ENCODE measurements at places on chromosomes 1 and 21. TPM values are rescaled to one million over a fixed set of nuclear protein-coding genes. Genes with fewer than 3 reads are reported as not detected.

UMODL1 gene
- 0.10 TPM for total RNA-seq

EFNA4 gene
- 12.7 TPM for total RNA-seq

SERTAD4 gene
- total RNA-seq = 0.38 TPM

TEDDM1 gene
- not detected for total RNA-seq

NUCKS1 gene
- 74.9 TPM for total RNA-seq

GRCh38 chr21:40421121-40421520, 425.8 kb downstream of the DSCAM start:
- DNase-seq = no peak
- H3K27ac ChIP-seq = no peak overlapping the region
- no peaks in the 10 kb centered on the region for H3K36me3 ChIP-seq
- H3K4me3 ChIP-seq = no peak overlapping the region
- H3K4me1 ChIP-seq = no peaks in the 10 kb centered on the region

DNA sequence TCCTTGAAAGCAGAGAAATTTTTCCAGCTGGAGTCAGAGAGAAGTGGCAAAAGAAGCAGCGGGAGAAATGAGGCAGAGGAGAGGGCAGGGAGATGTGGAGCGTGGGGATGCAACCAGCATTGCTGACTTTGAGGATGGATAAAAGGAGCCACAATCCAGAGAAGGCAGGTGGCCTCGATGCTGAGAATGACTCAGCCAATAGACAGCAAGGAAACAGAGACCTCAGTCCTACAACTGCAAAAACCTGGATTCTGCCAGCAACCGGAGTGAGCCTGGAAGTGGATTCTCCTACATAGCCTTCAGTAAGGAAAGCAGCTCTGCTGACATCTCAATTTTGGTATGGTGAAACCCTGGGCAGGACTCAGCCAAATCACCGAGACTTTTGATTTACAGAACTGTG, 128.9 kb upstream of the ATP1B1 start:
- no peak overlapping the region for H3K27ac ChIP-seq
- no peaks in the 10 kb centered on the region for H3K4me1 ChIP-seq
- no peaks in the 10 kb centered on the region for H3K27me3 ChIP-seq
- no peaks in the 10 kb centered on the region for H3K36me3 ChIP-seq

DNA sequence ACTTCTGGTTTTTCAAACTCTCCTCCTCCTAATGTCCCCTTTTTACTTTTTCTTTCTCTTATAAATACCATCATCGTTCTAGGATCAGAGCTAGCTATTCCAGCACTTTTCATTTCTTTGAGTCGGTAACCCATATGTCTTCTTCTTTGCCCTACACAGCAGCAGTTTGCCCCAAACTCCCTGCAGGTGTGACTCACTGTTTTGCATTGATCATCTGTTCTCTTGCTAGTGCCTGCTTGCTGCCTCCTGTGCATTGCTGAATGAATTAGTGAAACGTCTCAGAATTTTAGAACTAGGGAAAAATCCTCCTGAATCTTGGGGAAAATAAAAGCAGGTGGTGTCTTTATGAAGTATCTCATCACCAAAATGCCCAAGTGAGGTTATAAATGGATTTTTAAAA, 21.7 kb downstream of the KCNK2 start:
- no peaks in the 10 kb centered on the region for H3K27me3 ChIP-seq
- no peaks in the 10 kb centered on the region for H3K36me3 ChIP-seq
- H3K4me3 ChIP-seq = no peak overlapping the region
- DNase-seq = no peak
- H3K27ac ChIP-seq = no peak overlapping the region

- no peaks in the 10 kb centered on the region for H3K36me3 ChIP-seq
- no peak overlapping the region for H3K4me3 ChIP-seq
- H3K4me1 ChIP-seq = peaks cover 13% of the 10 kb centered on the region
- no peaks in the 10 kb centered on the region for H3K27me3 ChIP-seq
- no peak overlapping the region for H3K27ac ChIP-seq
Observed at GRCh38 chr1:234699795-234700665, 90.1 kb upstream of the IRF2BP2 start.

DNA sequence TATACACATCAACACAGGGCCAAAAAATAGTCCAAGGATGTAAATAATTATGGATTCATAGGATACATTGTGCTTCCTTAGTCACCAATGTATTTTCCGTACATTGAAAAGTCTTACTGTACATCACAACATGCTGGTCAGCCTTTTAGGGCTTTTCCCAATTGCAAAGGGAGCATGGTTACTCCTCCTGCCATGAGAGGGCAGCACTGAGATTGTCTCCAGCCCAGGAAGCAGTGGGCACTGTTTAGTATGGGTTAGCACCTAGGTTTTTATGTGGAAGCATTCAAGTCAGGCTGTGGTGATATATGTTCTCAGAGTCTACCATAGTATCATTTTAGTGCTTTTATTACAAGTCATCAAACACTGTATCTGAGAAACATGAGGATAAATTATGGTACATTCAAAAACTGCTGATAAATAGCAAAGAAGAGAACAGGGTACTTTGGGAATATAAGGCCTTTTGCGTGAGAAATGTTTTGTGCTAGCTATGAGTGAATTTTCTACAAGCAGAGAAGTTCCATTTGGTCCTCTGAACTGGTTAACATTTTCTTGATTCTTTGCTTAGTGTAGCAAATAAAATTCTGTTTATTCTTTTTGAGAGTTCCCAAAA, 34.0 kb downstream of the ST6GALNAC5 start:
- no peak overlapping the region for H3K27ac ChIP-seq
- no peaks in the 10 kb centered on the region for H3K27me3 ChIP-seq
- H3K4me1 ChIP-seq = no peaks in the 10 kb centered on the region
- DNase-seq = peak; percentile 39
- H3K36me3 ChIP-seq = no peaks in the 10 kb centered on the region

DNA sequence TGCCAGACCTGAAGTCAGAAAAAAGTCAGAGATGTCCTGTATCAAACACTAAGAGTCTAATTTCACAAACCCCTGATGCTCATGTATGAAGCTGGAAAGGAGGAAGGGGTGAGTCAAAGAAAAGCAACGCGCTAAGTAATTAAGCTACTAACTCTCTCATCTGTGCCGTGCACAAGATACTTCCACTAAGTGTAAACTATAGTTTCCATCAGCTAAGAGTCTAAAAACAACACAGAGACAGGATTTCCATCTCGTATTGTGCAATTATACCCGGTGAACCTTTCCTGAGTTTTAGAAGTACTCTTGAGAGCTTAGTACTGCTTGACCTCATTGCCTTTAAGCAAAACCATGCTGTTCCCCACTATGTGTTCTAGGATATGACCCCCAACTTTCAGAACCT, 19.0 kb downstream of the DNALI1 start:
- no peaks in the 10 kb centered on the region for H3K4me1 ChIP-seq
- no peaks in the 10 kb centered on the region for H3K27me3 ChIP-seq
- H3K36me3 ChIP-seq = peaks cover 84% of the 10 kb centered on the region
- DNase-seq = no peak

GRCh38 chr1:81242103-81242502, 558.6 kb upstream of the ADGRL2 start:
- H3K36me3 ChIP-seq = no peaks in the 10 kb centered on the region
- no peak overlapping the region for H3K27ac ChIP-seq
- H3K4me3 ChIP-seq = no peak overlapping the region
- DNase-seq = no peak
- H3K27me3 ChIP-seq = no peaks in the 10 kb centered on the region
- H3K4me1 ChIP-seq = peaks cover 3% of the 10 kb centered on the region

DNA sequence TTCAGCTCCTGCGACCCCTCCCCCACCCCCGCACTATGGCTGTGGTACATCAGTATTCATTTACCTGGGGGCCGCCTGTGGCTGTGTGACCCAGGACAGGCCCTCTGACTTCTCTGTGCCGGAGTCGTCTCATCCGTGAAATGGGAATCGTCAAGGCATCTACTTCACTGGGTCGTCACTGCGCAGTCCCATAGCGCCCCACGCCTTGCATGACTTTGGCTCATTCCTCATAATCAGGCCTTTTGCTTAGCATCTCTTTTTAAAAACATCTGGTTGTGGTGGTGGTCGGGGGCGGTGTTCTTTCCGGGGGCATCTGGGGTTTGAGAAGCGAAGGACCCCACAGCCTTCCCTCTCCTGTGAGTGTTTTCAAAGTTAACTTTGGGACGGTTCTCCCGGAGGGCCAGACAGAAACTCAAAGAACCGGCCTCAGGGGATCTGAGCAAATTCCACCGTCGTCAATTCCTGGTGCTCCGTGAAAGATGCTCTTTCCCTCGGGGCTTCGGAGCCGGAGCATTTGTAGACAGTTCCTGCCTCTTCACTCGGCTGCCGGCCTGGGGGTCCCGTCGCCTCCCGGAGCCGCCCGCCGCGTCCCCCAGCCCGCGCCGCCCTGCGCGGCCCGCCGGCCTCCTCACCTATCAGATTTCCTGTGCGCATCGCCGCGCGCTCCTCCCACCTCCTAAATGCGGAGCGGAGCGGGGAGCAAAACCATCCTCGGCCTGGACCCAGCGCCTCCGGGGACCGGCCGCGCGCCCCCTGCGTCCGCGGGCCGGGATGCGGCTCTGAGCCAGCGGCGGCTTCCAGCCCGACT, at the start of gene B3GALT5:
TSS of gene B3GALT5 (plus strand) at position 708 of the 808 bp plus-strand sequence. CDS start 47,620 bp downstream, outside the sequence.
- H3K36me3 ChIP-seq = no peaks in the 10 kb centered on the region
- no peaks in the 10 kb centered on the region for H3K4me1 ChIP-seq
- H3K4me3 ChIP-seq = no peak within 1 kb of the TSS
- DNase-seq = no peak
- peaks cover 21% of the 10 kb centered on the region for H3K27me3 ChIP-seq

DNA sequence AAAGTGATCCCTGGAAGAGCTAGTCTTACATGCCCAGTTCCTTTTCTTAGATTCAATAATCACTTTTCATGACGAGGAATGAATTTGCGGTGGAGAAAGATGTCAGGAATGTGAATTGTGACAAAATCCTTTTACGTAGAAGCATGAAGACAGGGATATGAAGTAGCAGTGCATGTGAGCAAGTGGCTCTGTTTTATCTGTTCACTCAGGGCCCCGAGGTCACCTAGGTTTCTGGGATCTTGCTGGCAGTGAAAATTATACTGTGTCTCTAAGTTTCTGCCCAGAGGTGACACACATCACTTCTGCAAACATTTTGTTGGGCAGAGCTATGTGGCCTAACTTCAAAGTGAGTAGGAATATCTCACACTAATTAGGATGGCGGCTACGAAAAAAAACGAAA, 79.3 kb downstream of the USP25 start:
- no peaks in the 10 kb centered on the region for H3K27me3 ChIP-seq
- H3K27ac ChIP-seq = no peak overlapping the region

- H3K27me3 ChIP-seq = no peaks in the 10 kb centered on the region
- H3K4me3 ChIP-seq = peak overlapping the region; percentile 93
- H3K4me1 ChIP-seq = peaks cover 50% of the 10 kb centered on the region
- H3K27ac ChIP-seq = peak overlapping the region; percentile 100
- no peaks in the 10 kb centered on the region for H3K36me3 ChIP-seq
- peak; percentile 33 for DNase-seq
Observed at GRCh38 chr1:154219541-154219940, 1.2 kb upstream of the UBAP2L start.

DNA sequence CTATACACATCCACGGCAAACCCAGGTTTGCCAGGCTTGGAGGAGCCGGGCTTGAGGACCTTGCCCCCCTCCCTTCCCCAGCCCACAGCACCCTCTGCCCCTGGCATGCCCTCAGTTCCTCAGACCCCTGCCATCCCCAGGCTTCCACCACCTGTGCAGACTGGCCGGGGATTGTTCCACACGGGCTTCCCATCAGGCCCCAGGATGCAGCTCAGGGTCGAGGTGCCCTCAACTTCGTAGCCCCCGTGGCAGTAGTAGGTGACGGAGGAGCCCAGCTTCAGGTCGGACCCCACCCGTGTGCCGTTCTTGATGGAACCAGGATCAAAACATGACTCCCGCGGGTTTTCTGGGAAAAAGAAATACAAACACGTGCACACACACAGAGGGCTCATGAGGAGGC, 163.8 kb downstream of the ZSCAN20 start:
- no peak overlapping the region for H3K27ac ChIP-seq
- no peaks in the 10 kb centered on the region for H3K27me3 ChIP-seq
- H3K36me3 ChIP-seq = no peaks in the 10 kb centered on the region
- H3K4me1 ChIP-seq = no peaks in the 10 kb centered on the region
- no peak overlapping the region for H3K4me3 ChIP-seq
- no peak for DNase-seq

- H3K4me1 ChIP-seq = peaks cover 28% of the 10 kb centered on the region
- H3K36me3 ChIP-seq = no peaks in the 10 kb centered on the region
- no peak for DNase-seq
- H3K27ac ChIP-seq = no peak overlapping the region
- H3K27me3 ChIP-seq = no peaks in the 10 kb centered on the region
Observed at GRCh38 chr1:13754510-13755103, 54.6 kb downstream of the PRDM2 start.

GRCh38 chr1:229457436-229457835, 23.5 kb upstream of the ACTA1 start:
- H3K4me1 ChIP-seq = no peaks in the 10 kb centered on the region
- no peak for DNase-seq
- H3K4me3 ChIP-seq = no peak overlapping the region
- H3K27me3 ChIP-seq = no peaks in the 10 kb centered on the region
- H3K36me3 ChIP-seq = no peaks in the 10 kb centered on the region

DNA sequence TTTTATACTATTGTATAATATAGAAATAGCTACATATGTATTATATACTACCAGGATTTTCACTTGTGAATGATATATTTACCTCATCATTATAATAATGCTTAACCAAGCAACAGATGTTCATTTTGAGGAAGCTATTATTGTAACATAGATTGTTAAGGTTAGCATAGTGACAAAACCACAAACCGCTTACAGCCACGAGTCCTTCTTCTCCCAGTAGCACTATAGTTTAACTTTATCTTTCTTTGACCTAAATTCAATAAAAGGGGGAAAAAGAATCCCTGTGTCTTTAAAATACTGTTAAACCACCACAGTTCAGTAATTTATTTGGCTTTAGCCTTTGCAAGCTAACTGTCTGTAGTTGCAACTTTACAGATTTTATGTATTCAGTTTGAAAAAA, 1039.4 kb upstream of the B3GALT2 start:
- no peak overlapping the region for H3K4me3 ChIP-seq
- H3K4me1 ChIP-seq = no peaks in the 10 kb centered on the region
- no peak overlapping the region for H3K27ac ChIP-seq

- H3K27me3 ChIP-seq = no peaks in the 10 kb centered on the region
- no peak overlapping the region for H3K4me3 ChIP-seq
- no peak for DNase-seq
- H3K36me3 ChIP-seq = no peaks in the 10 kb centered on the region
- H3K27ac ChIP-seq = no peak overlapping the region
- H3K4me1 ChIP-seq = no peaks in the 10 kb centered on the region
Observed at GRCh38 chr1:3557366-3557765, 53.9 kb downstream of the MEGF6 start.

DNA sequence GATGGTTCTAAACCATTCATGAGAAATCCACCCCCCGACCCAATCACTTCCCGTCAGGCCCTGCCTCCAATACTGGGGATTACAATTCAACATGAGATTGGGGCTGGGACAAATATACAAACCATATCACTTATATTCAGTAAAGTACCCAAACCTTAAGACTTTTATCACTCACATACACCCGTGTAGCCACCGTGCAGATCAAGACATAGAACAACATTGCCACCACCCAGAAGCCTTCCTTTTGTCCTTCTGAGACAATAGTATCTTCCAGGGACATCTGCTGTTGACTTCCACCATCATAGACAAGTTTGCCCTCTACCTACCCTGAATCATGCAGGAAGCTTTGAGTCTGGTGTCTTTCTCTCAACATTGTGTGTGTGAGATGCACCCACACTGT, 37.5 kb downstream of the CLIC6 start:
- no peaks in the 10 kb centered on the region for H3K36me3 ChIP-seq
- no peaks in the 10 kb centered on the region for H3K4me1 ChIP-seq
- no peak overlapping the region for H3K27ac ChIP-seq

- H3K4me3 ChIP-seq = no peak overlapping the region
- H3K4me1 ChIP-seq = peaks cover 33% of the 10 kb centered on the region
- no peak for DNase-seq
- no peaks in the 10 kb centered on the region for H3K36me3 ChIP-seq
- no peaks in the 10 kb centered on the region for H3K27me3 ChIP-seq
Observed at GRCh38 chr1:234616644-234617043, 6.7 kb upstream of the IRF2BP2 start.

Measured in adrenal gland (tissue), 19 donors.